Stimulated activated CD8-positive, alpha-beta memory T cell treated with anti-CD3 and anti-CD28 coated beads, Interleukin-4, amount 100 ng/mL, for 48 hours (primary cell): ENCODE measurements at places on chromosomes 3 and 15.
A peak's percentile ranks its signal among the peaks of the same experiment; 100 is the strongest.

- no peak for DNase-seq
Observed at GRCh38 chr15:95988574-95988887, 342.0 kb upstream of the NR2F2 start.

DNA sequence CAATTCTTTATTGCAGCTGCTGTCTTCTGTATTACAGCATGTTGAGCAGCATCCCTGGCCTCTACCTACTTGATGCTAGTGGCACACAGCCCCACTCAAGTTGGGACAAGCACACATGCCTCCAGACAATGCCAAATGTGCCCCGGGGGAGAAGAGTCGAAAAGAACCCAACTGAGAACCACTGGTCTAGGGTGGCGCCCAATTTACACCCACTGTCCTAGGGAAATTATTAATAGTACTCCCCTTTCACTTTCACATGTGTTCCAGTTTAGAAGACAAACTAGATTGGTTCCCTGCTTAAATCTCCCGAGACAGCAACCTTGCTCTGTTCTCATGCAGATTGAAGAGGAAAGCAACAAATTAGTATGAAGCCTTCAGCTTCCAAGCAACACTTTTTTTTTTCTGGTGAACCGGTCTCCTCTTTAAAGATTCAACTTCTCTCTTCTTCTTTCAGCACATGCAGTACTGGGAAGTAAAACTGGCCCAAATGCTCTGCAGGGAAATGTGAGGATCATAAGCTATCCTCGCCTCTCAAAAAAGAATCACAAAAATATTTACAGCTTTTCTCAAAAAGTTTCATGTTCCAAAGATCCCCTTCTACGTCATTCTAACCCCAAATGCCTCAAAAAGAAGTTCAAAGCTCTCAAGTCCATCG, 823.9 kb upstream of the CFAP20DC start:
- DNase-seq: no peak

- no peak for DNase-seq
Observed at GRCh38 chr3:48820612-48821324, 26.9 kb downstream of the PRKAR2A start.

GRCh38 chr3:50572801-50573371, 3.6 kb downstream of the HEMK1 start:
- peak; percentile 81 for DNase-seq

DNA sequence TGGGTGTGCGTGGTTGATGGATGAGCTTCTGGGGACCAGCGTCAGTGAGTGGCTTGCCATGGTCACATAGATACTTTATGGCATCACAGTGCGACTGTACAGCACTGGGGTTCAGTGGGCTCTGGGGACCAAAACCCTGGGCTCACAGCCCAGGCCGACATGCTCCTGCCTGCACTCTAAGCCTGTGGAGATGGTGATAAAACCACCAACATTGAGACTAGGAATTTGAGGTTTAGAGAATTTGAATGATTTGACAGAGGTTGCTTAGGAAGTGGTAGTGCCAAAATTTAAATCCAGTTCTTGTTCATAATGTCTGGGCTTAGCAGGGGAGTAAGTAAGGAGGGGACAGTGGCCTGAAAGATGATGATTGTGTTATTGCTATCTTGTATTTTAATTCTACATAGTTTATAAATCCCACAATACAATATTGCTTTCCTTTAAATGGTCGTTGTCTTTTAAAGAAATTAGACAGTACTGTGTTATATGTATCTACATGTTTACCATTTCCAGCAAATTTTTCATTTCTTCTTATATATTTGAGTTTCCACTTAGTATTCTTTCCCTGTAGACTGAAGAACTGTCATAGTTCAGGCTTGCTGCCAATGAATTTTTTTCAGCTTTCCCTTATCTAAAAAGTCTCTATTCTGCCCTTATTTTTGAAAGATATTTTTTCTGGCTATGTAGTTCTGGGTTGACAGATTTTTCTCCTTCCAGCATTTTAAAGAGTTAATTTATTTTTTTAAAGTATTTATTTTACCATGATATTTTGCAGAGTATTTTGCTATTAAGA, 235.4 kb upstream of the RGMA start:
- no peak for DNase-seq
